ENCODE measurements at places on chromosomes 6 and 20. TPM values are rescaled to one million over a fixed set of nuclear protein-coding genes. Genes with fewer than 3 reads are reported as not detected.

GRCh38 chr20:14412065-14412681 lies 74.8 kb upstream of the FLRT3 start:
- no peak for DNase-seq
- H3K36me3 ChIP-seq, result no peaks in the 10 kb centered on the region
- no peak overlapping the region for H3K4me3 ChIP-seq
- no peak overlapping the region for H3K27ac ChIP-seq
- H3K4me1 ChIP-seq, result no peaks in the 10 kb centered on the region

DNA sequence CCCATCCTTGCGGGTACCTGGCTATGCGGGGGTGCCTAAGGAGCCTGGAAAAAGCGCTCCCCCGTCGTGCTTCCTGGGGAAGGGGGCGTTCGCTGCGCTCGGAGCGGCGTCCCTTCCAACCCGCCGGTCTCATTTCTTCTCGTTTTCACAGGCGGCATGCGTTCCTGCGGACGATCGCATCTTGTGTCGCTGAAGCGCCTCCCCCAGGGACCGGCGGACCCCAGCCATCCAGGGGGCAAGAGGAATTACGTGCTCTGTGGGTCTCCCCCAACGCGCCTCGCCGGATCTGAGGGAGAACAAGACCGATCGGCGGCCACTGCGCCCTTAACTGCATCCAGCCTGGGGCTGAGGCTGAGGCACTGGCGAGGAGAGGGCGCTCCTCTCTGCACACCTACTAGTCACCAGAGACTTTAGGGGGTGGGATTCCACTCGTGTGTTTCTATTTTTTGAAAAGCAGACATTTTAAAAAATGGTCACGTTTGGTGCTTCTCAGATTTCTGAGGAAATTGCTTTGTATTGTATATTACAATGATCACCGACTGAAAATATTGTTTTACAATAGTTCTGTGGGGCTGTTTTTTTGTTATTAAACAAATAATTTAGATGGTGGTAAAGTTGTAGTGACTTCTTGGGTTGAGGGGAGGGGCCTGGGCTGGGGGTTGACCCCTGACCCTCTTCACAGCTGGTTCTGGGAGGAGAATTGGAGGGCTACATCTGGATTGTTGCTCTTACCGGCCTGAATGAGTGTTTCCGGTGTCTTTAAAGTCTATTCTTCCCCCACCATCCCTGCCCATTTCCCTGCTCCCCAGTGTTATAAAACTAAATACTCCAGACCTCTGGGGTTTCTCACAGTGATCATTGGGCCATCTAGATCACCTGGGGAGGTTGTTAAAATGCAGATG lies 1.1 kb downstream of the ID1 start:
- peak overlapping the region; percentile 73 for H3K4me3 ChIP-seq
- peaks cover 20% of the 10 kb centered on the region for H3K4me1 ChIP-seq
- H3K27me3 ChIP-seq, result no peaks in the 10 kb centered on the region
- peak overlapping the region; percentile 88 for H3K27ac ChIP-seq
- H3K36me3 ChIP-seq, result no peaks in the 10 kb centered on the region

- H3K36me3 ChIP-seq, result no peaks in the 10 kb centered on the region
- H3K27ac ChIP-seq, result no peak overlapping the region
- no peak overlapping the region for H3K4me3 ChIP-seq
- H3K4me1 ChIP-seq, result no peaks in the 10 kb centered on the region
- no peaks in the 10 kb centered on the region for H3K27me3 ChIP-seq
Measured at GRCh38 chr6:15292721-15293302, 46.9 kb downstream of the JARID2 start.

The MYT1 gene
- under 0.01 TPM for total RNA-seq

The ZSCAN16 gene
- 9.8 TPM for total RNA-seq

The TNF gene
- total RNA-seq, result 0.73 TPM

The DDO gene
- total RNA-seq, result 4.7 TPM

Data from breast epithelium (tissue), 4 donors.